ENCODE measurements at places on chromosomes 12 and 14. TPM values are rescaled to one million over a fixed set of nuclear protein-coding genes. Genes with fewer than 3 reads are reported as not detected.
A peak's percentile ranks its signal among the peaks of the same experiment; 100 is the strongest.

Gene ACYP1
- 29.5 TPM for total RNA-seq

Gene FOXN4
- total RNA-seq = not detected

- no peak for DNase-seq
Measured at GRCh38 chr12:45912774-45913173, 77.6 kb downstream of the SCAF11 start.

DNA sequence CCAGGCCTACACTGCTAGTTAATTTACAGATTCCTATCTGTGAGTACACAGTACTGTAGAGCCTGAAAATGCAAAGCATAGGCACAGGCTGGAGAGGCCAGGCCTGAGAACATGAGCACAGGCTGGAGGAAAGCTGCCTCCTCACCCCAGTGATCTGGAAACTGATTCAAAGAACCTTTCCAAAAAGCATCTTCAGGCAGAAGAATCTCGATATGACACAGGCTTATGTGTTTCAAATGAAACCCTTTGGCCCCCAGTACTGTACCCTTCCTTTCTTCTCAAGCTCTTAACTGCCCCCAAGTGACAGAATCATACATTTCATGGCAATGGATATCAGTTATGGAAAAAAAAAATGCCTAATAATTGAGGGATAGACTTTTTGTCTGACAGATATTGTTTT, 122.0 kb downstream of the KCNC2 start:
- DNase-seq = no peak

- DNase-seq = no peak
Measured at GRCh38 chr14:92690171-92691011, 58.0 kb downstream of the LGMN start.

DNA sequence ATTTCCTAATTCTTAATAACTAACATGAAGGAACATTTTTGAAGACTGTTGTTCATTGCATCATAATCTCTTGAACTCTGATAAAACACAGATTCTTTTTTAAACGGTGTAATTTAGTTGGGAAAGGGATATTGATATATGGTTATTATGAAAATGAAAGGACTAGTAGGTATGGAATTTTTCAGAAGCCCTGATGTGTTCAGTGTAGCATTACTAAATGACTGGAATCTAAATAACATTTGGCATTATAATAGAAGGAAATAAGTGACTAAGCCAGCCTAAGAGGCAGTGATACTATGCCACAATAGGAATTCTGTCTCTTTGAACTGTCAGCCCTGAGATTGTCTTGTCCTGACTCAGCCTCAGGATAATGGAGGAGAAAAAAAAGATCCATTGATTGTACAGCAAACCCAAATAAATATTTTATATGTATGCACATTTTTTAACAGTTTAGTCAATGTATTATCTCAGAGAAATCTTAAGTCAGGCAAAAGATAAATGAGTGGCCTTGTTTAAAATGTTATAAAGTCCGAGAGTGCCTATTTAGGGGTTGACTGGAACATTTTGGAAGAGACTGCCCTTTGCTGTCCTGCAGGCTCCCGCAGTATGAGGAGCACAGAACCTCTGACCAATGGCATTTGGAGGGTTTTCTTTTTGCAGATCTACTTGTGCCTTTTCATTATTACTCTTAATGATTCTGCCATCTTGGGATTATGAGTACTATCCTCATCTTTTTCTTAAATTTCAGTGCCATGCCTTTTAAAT, 271.2 kb downstream of the EGLN3 start:
- peak; percentile 48 for DNase-seq

- peak; percentile 73 for DNase-seq
Measured at GRCh38 chr12:64461634-64462414, 9.9 kb downstream of the TBK1 start.

DNA sequence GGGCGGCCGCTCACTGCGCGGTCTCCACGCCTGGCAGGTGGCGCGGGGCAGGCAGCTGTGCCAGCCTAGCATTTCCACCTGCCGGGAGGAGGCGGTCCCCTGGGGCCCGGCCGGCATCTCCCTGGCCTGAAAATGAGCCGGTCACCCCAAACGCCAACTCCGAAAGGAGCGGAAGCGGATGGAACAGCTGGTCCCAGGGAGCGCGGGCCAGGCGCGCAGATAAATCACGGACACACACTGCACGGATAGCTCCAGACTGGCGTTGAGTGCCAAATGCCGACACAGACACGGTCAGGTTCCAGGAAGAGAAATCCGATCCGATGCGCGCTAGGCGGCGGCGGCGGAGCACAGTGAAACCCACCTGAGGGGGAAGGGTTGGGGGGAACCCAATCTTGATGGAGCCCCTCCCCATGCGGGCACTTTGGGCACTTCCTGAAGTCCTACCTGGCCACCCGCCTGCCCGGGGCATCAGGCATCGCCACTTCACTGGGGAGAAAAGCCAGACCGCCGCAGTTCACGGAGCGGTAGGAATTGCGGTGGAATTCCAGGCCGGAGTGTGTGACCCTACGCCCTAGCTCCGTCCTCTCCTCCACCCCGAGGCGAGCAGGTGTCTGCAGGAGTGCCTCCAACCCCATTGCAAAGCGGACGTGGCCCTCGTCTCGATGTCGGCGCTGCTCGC, 624 bp upstream of the PLEKHD1 start:
- no peak for DNase-seq

DNA sequence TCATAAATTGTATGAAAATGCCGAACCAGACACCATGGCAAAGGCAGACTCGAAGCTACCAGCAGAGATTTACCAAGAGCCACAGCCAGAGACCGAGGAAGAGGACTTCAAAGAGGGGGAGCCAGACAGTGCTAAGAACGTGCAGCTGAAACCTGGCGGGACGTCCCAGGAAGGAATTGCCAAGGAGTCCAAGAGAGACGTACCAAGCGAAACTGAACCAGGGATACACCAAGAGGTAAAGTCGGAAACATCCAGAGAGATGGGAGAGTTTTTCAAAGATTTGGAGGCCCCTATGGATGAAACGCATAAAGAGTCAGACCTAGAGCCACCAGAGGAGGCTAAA, 294 bp downstream of the SAMD15 start:
- DNase-seq = no peak
